GDM1 (cell line): ENCODE measurements at places on chromosomes 16 and 17.

DNA sequence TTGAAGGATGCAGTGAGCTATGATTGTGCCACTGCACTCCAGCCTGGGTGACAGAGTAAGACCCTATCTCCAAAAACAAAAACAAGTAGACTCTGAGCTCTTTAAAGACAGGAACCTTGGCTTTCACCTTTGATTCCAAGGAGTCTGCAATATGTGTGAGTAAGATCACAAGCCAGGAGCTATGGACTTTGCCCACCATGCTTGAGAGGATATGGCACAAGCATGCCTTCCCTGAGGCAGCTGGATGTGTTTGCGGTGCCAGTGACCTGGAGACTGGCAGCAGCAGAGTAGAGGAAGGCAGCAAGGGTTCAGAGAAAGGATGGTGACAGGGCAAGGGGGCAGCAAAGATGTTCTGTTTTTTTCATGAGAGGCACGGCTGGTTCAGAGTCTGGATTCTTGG, 14.5 kb upstream of the PRKCA start:
- no peak for DNase-seq

DNA sequence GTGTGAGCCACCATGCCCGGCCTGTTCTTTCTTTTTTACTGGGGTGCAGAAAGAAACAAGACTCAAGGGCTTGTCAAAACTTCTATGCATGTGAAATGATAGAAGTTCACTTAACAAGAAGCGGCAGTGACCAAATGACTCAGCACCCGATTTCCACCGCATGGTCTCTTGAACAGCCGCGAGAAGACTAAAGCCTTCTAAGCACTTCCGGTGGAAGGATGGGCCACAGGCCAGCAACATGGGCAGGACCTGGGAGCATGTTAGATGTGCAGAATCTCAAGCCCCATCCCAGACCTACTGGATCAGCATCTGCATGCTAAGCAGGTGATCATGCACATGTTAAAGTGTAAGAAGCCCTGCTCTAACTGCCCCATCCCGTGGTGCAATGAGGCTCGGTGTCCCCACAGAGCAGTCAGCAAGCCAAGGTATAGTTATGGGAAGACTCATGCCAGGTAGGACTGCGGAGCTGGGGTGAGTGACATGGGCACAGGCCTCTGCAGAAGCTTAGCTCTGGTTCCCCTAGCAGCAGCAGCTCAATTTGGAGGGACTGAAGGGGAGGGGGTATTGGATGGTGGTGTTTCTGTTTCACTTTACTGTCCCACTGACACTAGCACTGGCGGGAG, 88.5 kb upstream of the HNF1B start:
- DNase-seq, result no peak

DNA sequence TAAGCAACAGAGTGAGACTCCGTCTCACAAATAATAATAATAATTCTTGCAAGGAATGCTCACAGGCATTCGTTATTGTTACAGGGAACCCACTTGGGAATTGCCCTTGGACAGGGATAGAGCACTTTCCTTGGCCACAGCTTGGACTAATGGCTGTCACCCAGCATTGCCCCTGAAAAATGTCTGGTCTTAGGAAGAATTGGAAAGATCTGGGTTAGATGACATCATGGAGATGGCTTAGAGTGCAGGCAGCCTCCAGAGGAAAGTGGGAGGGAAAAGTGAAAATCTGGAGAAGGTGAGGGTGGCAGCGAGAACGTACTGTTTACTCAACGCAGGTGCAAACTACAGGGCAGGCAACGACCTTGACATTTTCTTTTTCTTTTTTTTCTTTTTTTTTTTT, 59.3 kb upstream of the MRTFB start:
- no peak for DNase-seq

- no peak for DNase-seq
These were observed 299.9 kb upstream of the MYOCD start for GRCh38 chr17:12365805-12366204.

DNA sequence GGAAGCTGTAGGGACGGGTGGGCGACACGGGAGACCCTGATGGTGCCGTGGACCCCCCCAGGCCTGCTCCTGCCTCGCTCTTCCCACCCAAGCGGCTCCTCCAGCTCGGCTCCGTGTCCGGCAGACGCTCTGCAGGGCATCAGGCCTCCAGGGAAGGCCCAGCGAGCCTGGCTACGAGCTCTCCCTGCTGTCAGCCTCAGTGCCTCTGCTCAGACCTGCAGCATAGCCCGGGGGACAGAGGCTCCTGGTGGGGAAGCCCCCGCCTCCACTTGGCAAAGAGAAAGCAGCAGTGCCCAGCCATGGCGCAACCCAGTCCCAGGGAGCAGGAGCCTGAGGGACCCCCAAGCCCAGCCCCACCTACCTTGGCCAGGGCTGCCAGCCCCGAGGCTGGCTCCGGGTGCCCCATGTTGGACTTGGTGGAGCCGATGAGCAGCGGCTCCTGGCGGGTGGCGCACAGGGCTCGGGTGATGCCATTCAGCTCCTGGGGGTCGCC, 5.9 kb downstream of the FASN start:
- DNase-seq, result no peak

- no peak for DNase-seq
These were observed 40.1 kb upstream of the RPL38 start for GRCh38 chr17:74163271-74163821.

DNA sequence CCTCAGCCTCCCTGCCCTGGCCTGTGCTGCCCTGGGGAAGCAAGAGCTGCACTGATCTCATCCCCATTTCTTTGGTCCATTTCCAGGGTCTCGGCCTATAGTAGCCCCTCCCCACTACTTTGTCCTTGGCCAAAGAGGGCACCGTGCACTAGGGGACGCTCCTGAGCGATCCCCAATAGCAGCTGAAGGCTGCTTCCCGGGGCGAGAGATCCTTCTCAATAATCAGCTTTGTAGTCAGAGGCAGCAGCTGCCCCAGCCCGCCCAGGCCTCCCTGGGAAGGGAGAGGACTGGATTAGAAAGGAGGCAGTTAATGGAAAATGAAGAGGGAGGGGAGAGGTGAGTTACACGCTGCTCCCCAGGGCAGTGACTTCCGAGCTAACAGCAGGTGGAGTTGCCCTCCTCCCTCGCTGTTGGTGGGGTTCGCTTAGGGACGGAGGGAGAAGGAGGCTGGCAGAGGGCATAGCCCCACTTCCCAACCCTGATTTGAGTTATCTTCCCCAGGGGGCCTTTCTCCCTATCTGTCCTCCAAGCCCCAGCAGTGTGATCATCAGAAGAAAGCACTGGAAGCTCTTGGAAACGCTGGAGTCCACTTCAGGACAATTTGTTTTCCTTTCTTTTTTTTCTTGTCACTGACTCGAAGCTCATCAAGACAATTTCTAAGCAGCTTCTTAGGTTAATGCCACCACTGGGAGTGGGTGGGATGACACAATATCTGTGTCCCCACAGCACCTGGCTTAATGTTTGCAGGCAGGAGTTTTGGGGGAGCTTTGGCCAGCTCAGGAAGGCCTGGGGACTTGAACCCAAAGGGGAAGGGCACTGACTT, 2.6 kb downstream of the MXRA7 start:
- DNase-seq, result no peak

DNA sequence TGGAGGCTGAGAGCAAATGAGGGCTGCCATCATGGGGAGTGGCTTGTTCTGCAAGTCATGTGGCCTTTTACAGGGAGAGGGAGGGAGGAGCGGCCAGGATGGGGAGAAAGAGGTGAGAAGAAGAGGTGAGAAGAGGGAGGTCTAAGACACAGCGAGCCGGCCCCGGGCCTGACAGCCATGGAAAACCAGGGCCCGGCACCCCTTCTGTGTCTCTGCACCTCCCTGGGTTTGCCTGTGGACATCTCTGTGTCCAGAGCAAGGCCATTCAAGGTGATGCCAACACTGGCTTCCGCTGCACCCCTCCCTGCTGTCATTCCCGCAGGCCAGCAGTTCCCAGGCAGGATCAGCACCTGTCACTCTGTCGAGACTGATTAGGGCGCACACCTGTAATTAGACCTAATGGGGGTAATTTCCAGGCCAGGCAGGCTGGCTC, 75.6 kb downstream of the MGAT5B start:
- no peak for DNase-seq

GRCh38 chr17:61847659-61848058, 15.7 kb downstream of the BRIP1 start:
- DNase-seq, result no peak

- no peak for DNase-seq
These were observed 621.6 kb upstream of the GOT2 start for GRCh38 chr16:59355704-59356103.

DNA sequence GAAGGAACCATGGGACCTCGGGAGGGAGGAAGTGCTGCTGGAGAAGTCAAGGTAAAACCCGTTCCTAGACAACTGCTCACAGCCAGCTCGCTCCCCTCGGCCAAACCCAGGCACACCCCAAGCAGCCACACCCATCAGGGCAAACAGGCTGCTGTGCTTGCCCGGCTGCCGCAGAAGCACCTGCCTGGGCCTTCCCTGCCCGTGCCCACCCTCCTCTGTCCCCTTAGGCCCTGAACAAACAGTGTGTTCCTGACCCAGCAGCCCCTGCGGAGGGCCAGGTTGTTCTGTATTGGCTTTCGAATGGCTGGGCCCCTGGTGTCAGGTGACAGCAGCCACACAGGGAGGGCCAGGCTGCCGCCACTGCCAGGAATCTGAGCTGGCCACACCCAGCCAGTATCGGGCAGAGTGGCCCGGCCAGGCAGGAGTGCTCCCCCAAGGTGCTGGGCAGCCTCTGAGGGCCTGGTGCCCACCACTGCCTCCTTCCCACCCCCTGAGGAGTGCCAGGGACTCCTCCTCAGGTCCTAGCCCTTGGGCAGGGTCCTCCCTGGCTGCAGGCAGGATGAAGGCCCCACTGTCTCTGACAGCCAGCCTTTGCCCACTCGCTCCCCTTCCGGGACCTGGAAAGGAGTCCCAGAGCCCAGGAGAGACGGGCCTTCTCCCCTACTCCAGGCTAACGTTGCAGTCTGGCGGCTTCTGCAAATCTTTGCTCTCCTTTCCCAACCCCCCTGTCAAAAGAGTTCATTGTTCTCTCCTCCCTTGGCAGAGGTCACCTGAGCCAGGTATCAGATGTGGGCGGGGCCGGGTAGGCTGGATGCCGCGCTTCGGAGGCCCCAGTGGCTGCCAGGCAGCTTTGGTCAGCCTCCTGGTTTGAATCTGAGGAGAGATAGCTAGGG, 24.0 kb downstream of the LLGL2 start:
- DNase-seq, result no peak

- DNase-seq, result no peak
These were observed 214.2 kb upstream of the MON1B start for GRCh38 chr16:76976756-76977155.

DNA sequence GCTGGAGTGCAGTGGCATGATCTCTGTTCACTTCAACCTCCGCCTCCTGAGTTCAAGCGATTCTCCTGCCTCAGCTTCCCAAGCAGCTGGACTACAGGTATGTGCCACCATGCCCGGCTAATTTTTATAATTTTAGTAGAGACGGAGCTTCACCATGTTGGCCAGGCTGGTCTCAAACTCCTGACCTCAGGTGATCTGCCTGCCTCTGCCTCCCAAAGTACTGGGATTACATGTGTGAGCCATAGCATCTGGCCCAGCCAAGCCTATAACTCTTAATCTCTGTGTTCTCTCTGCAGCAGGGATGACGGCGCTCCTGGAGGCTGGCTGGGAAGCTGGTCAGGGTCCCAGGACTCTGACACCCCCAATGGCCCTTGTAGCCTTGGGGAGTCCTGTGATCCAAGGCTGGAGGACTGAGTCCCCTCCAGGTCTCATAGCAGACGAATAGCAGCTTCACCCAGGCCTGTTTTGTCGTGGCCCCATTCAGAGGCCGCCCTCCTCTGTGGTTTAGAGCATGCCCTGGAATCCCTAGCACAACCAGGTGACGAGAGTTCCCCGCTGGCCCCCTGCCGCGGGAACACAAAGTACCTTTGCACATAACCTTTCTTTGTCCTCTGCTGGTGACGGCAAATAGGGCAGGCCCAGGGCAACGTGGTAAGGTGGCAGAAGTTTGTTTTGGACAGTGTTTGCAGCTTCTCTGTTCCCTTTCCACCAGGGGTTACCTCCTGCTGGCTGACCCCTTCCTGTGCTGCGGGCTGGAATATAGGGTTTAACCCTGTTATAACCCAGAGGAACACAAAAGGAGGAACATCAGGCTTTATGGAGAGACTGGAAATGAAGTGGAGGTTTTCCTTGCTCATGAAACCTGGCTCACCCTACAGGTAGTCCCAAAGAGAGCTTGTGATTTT, 43.0 kb upstream of the TOB1 start:
- DNase-seq, result no peak

DNA sequence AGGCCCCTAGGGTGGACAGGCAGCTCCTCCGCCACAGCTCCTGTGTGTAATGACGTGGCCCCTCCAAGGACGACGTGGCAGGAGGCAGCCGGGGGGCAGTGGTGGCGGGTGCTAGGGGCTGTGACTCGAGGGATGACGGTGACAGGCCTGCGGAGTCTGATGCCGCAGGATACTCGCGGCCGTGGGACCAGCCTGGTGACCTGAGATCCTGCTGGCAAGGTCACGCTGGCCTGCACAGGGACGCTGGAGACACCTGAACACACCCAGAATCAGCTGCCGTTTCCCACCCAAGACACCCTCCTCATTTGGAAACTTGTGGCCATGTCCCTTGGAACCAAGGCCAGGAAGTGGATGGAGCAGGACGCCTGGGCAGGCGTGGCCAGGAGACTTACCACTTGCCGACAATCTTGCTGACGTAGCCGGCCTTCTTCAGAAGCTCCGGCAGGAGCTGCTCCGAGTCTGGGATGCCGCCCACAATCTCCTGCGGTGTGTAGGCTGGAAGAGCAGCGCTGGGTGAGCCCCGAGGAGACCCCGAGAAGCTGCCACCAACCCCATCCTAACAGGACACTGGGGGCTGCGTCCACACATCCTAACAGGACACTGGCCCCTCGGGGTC, 16.0 kb downstream of the GALNS start:
- DNase-seq, result no peak

GRCh38 chr16:11229906-11230305, 26.1 kb downstream of the SOCS1 start:
- DNase-seq, result no peak

GRCh38 chr16:54360681-54361080, 74.1 kb upstream of the IRX3 start:
- DNase-seq, result no peak

- DNase-seq, result no peak
These were observed 782.9 kb upstream of the SOX9 start for GRCh38 chr17:71337938-71338337.

DNA sequence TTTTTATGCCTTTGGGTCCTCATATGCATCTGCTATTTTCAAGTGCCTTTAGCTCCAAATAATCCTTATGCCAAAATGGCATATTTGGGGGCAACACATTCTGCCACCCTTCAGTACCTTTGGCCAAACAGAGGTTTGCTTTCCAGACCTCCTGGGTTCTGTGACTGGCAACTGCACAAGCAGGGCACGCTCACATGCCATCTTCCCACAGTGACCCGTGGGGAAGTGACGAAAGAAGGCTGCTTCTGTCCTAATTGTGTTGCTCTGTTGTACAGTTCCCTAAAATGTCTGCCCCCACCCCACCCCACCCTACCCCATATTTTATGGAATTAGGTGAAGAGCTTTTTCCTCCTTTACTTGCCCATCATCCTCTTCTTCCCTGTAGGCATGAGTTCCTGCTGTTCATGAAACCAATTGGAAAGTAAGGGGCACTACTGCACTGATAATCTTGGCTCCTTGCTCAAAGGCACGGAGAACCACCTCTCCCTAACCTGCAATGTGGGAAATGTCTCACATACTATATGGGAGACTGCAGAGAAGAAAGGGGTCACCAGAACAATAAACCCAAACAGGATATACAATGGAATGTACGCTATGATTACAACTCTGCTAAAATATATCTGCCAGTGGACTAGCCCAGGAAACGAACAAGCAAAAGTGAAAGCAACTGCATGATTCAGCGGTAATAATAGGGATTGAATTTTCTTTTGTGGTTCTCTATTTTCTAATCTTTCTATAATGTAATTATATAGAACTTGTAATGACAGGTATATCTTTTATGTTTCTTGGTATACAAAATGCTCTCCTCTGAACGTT, 3.3 kb upstream of the SLFN12L start:
- peak; percentile 54 for DNase-seq
